ENCODE measurements at places on chromosomes 7 and 10.

DNA sequence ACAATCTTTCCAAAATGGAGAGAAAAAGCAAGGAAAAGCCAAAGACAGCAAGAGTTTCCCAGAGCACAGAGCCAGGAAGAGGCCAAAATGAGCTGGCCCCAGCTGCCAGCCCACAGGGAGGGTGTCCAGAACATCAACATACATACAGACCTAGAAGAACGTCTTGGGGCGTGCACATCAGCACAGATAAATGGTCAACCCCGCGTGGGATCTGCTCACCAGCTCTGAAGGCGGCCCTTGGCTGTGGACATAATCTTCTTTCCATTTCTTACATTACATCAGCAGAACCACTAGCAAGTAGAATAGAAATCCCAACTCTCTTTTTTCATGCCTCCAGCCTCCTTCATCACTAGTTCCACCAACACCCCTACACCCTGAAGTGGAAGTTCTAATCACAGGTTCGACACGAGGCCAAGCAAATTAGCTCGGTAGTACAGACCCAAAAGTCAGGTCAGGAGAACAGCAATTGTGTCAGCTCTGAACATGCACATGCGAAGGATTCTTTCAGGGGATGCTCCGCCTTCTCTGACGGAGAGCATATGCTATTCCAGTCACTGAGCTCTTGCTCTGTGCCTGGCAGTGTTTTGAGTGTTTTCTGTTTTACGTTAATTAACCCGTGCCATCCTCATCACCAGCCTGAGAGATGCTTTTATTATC lies 16.4 kb downstream of the SH3PXD2A start:
- DNase-seq, result no peak

DNA sequence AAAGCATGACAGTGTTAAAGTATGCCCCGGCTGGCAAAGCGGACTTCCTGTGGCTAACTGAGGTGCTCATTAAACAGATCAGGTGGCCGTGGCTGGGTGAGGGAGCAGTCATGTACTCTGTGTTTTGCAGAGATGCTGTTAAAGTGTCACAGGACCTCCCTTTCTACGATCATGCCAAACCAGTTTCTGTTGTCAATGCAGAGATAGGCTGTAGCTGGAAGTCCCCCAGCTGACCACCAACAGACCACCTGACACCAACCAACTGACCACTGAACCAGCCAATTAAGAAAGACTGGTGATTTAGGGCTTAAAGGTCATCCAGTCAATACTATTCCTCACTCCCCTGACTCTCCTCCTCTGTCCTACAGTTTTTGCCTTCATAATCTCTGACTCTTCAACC lies 431.1 kb upstream of the LRGUK start:
- DNase-seq, result no peak

DNA sequence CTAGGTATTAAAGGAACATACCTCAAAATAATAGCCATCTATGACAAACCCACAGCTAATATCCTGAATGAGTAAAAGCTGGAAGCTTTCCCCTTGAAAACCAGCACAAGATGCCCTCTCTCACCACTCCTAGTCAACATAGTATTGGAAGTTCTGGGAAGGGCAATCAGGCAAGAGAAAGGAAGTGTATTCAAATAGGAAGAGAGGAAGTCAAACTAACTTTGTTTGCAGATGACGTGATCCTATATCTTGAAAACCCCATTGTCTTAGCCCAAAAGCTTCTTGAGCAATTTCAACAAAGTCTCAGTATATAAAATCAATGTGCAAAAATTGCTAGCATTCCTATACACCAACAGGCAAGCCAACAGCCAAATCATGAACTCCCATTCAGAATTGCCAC lies 131.3 kb downstream of the FANK1 start:
- DNase-seq, result no peak

DNA sequence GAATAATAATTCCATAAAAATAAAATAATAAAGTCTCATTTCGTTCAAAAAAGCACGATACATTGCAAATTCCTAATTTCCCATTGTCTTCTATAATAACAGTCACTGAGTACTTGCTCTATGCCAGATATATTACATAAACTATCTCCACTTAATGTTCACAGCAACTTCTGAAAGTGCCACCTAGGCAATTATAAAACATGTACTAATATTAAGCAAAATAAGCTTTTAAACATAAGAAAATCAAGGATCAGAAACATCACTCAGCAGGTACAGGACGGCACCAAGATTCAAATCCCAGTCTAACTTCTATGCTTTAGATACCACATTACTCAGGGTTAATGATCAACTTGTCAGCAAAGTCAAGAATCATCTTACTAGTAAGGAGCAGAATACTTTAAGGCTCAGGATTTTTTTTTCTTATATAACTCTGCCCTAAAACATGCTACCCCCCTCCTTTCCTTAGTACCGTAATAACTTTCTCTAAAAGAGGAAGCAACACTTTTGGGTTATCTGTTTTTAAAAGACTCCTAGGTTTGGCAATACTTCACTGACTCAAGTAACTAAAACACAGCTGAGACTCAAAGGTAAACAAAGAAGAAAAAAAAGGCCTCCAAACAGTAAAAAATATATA lies 51.3 kb downstream of the USP6NL start:
- DNase-seq, result no peak

DNA sequence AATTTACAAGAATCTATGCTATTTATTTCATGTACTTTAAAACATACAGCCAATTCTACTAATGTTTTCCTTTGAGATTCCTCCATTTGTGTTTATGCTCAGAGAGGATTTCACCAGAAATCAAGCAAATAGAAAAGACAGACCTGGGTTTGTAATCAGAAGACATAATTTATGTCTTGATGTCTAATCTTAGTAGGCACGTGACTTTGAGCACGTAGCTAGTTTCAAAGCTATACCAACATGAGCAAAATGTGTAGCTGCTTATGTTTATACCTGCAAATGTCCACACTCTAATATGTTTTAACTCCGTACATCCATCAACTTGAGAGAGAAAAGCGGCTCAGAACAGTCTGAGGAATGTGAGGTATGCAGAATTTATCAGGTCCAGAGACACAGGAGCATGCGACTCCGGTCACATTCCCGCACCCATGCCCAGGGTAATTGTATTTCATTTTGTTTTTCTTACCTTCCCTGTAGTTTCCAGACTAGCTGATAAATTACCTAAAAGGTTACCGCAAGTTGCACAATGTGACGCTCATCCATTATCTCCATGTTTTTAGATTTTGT lies 40.0 kb downstream of the SVOPL start:
- DNase-seq, result no peak

GRCh38 chr10:33095867-33096815 lies 138.1 kb upstream of the ITGB1 start:
- no peak for DNase-seq

- DNase-seq, result no peak
Observed at GRCh38 chr7:80359476-80359875, 152.4 kb downstream of the GNAT3 start.

DNA sequence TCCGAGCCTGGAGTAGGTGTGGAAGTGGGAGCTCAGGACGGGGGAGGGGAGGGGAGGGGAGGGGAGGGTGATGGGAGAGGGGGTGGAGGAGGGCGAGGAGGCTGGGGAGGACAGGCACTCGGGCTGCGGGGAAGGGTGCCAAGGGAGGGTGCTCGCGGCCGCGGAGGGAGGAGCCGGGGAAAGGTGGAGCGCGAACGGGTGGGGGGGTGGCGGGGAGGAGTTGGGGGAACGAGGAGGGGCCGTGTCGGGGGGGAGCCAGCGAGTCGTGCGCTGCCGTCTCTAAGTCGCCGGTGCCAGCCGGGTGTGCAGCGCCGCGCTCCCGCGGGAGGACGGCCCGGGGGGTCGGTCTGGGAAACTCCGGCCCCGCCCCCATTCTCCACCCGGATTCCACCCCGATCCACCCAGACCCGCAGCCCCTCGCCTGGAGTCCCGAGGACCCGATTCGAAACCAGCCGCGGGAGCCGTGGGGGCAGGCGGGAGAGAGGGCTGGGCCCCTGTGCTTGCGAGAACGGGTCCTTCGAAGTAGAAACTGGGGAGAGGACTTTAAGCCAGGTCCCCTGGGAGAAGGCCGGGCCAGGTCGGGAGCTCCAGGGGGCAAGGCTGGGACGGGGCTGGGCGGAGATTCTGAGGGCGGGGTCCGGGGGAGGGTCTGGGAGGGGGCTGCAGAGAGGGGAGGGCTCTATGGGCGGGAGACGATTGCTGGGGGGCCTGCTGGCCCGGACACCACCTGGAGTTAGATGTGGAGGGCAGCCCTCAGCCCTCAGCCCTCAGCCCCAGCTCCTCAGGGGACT lies at the start of gene ZNF467:
Gene ZNF467 (minus strand): TSS at position 143 of the 791 bp plus-strand sequence. CDS start 2,556 bp downstream, outside the sequence.
- DNase-seq, result peak; percentile 7

- no peak for DNase-seq
Observed at GRCh38 chr7:117023325-117023854, 70.1 kb downstream of the ST7 start.

- DNase-seq, result no peak
Observed at GRCh38 chr10:25393621-25394020, 218.8 kb downstream of the GPR158 start.

DNA sequence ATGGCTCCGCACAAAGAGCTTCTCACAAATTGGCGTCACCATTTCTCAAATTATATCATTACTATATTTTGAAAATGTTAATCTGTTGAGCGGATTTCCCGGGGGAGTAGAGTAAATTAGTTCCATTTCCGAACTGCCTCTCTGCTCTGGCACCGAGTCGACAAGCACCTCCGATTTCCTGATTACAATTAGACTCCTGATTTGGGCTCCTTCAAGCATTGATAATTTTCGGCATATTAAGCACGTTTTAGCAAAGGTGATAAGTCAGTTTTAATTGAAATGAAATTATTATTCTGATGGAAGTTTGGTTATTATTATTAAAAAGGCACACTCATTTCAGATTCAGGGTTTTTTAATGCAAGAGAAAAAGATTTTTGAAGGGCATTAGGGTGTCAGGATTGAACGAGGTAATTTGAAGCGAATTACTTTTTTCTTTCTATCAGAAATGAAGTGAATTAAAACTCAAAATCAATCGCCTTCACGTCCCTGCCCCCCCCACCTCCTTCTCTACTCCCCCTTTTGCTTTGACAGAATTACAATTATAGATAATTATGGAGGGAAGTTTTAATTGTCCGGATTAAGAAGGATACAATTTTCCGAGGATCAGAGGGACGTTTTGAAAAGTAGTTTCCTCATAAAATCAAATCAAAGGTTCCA lies 4.0 kb upstream of the UNCX start:
- DNase-seq, result no peak

DNA sequence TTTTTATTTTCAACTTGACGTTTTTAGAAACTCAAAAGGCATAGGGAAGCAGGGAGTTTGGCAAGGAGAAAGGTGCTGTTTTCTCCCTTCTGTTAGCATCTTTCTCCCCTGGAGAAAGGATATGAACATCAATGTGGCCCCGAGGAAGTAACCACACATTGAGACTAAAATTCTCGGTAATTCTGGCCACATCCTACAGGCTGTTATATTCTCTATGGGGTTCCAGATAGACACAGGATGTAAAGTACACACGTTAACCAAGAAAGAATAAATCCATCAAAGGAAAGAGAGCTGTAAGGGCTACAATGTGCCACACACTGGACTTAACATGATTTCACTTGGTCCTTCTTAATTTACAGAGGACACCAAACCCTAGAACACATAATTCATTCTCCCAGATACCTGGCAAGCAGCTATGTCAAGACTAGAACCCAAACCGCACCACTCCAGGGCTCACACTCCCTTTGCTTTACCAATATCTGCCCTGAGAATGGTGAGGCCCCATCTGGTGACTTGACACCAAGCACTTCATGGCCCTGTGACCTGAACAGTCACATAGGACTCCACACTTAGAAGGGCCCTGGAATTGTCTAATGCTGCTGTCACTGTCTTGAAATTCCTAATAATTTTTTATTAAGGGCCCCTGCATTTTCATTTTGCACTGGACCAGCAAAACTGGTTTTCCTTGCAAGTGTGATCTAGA lies 73.9 kb downstream of the PRLHR start:
- no peak for DNase-seq

DNA sequence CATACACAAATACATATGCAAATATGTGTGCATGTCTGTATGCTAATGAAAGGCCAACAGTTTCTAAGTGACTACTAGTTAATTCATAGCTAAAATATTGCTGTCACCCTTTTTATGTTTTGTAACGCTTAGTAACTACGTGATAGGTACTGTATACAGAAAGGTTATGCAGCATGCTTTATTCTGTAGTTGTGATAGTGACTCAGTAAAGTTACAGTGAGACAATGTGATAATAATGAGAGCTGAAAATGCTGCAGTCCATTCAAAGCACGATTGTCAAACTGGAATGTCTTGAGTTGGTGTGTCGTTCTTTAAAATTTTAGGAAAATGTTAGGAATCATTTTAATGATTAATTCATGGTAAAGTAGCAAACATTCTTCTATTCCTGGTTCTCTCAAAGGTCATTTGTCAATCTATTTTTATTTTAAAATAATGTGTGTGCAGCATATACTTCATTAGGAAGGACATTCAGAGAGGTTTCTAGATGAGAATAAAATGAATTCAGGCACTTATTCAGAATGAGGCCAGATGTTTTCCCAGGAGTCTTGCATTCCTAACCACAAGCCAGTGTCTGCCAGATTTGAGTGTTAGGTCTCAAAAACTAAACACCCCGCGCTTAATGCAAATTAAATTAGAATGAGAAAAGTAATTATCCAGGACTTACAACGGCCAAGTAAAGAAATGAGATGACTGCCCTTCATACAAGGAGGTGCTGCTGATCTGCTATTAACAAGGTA lies 408.8 kb upstream of the FZD8 start:
- DNase-seq, result no peak

DNA sequence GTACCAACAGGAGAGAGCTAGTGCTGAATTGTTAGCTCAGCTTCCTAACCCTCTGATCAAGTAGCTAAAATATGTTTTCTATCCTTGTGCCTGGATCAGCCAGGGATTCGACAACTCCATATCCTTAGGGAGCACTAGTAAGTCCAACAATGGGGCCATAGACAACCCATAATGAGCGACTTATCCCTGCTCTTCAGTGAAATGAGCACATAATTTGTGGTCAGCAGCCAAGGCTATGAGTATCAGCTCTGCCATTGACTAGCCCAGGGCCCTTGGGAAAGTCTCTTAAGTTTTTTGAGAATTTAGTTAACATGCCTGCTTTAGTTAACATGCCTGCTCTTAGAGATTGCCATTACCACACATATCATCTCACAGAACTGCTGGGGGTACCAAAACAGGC lies 39.3 kb downstream of the COL1A2 start:
- no peak for DNase-seq

DNA sequence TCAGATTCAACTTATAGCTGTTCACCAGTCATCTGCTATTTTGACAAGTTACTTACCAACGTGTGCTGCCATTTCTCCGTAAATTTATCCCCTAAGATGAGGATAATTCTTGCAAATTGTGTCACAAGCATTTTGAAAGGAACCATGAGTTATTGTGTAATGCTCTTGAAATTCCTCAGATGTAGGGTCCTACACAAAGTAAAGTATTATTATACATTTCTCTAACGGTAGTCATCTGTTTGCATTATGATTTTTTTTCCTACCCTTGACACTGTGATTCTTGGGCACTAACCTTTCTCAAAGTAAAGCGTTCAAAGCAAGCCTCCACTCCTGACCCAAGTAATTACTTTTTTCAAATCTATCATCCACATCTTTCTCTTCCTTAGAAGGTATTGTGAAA lies 8.1 kb downstream of the HERC4 start:
- DNase-seq, result no peak

DNA sequence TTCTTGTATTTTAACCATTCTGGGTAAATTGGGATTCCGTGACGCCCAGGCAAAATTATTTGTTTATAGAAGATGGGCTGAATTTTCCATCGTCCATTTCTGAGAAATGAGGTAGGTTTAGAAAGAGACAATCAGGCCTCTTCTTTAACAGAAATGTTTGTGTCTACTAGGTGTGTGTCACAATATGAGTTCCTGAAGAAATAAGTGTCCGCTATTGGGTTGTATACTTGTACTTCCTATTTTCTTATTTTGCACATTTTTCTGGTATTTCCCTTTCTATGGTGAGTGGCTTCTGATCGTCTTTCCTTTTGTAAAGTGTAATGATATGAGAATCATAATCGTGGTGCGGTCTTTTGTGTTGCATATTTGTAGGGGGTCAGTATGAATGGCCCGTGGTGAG lies 83.9 kb downstream of the TCF7L2 start:
- DNase-seq, result no peak
